ENCODE measurements at places on chromosomes 2 and 18. TPM values are rescaled to one million over a fixed set of nuclear protein-coding genes. Genes with fewer than 3 reads are reported as not detected.

CRYGC gene
- total RNA-seq = not detected

IL1RL2 gene
- total RNA-seq = not detected

PIEZO2 gene
- total RNA-seq = 1.3 TPM

KATNAL2 gene
- 2.2 TPM for total RNA-seq

SH3BP4 gene
- 29.9 TPM for total RNA-seq

LDAH gene
- 13.7 TPM for total RNA-seq

COX7A2L gene
- total RNA-seq = 78.4 TPM

Measured in hematopoietic multipotent progenitor cell (in vitro differentiated cells).